ENCODE measurements at places on chromosomes 3 and 15. TPM values are rescaled to one million over a fixed set of nuclear protein-coding genes. Genes with fewer than 3 reads are reported as not detected.

PCOLCE2 gene
- total RNA-seq = 11.5 TPM

TMEM207 gene
- not detected for total RNA-seq

- DNase-seq = no peak
These were observed 72.0 kb upstream of the TTBK2 start for GRCh38 chr15:42992626-42993025.

DNA sequence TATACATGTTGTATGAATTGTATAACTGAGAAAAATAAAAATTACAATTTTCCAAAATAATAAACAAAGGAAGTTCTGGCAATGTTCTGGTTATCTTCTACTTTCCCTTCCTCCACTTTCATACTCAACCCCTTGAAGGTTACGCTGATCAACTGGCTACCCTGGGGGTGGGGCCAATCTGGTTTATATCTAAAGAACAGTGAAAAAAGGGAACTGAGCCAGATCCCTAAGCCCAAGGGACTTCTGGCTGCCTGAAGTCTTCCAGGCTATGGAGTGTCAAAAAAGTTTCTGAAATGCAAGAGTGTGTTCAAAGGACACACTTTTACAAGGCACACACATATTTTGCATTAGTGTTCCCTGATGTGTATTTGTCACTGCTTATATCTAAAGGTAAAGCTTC is 591.9 kb downstream of the ROBO1 start:
- DNase-seq = no peak

DNA sequence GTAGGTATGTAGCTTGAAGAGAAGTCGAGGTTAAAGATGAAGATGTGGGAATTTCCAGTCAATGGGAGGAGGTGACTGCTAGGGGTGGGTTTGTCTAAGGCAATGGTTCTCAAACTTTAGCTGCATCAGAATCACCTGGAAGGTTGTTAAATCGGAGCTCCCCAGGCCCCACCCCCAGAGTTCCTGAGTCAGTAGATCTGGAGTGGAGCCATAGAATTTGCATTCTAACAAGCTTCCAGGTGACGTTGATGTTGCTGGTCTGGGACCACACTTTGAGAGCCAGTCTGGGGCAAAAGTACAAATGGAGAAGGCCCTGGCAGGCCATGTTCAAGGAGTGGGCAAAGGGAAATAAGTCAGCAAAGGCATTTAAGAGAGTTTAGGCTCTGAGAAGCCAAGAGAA is 69.1 kb downstream of the CMTM8 start:
- DNase-seq = no peak

DNA sequence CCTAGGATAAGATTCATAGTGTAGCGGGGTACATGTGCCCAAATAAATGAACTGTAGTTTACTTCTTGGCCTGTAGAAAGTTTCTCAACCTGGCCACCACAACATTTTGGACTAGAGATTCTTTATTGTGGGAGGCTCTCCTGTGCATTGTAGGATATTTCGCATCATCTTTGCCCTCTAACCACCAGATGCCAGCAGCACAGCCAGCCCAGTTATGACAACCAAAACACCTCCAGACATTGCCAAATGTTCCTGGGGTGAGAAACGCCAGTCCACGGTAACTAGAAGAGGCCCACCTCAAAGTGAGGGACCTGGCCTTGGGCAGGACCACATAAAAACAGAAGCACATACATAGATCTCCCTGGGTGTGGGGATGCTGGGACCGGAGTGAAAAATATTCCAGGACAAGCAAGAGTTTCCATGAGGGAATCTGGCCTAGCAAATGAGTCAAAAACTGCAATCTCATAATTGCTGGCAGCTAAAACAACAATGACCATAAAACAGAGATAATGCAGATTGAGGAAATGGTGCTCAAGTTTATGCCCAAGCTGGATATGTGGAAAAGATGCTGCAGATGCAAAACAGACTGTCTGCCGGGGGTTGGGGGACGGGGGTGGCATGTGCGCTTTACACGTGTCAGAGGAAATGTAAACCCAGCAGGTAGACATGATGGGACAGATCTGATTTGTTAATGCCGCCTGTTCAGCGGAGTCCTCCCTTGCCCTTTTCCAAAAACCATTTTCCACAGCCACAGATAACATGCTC is 39.7 kb downstream of the ARHGEF3 start:
- no peak for DNase-seq

DNA sequence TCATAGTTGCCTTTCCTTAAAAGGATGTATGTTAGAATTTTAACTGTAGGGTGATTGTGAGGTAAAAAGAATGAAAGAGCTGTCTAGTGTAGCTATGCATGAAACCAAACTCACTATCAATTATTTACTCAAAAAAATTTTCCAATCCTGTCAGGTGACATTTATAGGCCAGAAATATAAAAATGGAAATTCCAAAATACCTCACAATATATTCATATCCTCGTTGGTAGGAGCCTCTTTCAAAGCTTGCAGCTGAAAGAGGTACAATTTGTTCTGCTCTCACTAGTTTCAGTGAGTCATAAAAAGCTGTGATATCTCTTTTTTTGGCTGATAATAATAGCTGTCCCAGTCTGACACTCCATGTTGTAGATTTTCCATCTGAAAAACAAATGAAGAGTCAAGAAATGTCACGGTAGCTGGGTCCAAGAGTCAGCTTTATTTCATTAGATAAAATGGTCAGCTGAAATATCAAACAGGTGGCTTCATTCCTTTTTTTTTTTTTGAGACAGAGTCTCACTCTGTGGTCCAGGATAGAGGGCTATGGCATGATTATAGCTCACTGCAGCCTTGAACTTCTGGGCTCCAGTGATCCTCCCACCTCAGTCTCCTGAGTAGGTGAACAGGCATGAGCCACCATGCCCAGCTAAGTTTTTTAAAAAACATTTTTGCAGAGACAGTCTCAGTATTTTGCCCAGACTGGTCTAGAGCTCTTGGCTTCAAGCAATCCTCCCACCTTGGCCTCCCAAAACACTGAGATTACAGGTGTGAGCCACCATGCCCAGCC is 50.8 kb upstream of the XRN1 start:
- no peak for DNase-seq

DNA sequence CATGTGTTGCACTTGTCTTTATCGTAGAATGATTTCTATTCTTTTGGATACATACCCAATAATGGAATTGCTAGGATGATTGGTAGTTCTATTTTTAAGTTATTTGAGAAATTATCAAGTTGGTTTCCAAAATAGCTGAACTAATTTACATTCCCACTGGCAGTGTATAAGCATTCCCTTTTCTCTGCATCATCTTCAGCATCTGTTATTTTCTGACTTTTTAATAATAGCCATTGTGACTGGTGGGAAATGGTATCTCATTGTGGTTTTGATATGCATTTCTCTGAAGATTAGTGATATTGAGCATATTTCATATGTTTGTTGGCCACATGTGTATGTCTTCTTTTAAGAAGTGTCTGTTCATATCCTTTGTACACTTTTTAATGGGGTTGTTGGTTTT is 81.7 kb upstream of the NUDT16 start:
- no peak for DNase-seq

DNA sequence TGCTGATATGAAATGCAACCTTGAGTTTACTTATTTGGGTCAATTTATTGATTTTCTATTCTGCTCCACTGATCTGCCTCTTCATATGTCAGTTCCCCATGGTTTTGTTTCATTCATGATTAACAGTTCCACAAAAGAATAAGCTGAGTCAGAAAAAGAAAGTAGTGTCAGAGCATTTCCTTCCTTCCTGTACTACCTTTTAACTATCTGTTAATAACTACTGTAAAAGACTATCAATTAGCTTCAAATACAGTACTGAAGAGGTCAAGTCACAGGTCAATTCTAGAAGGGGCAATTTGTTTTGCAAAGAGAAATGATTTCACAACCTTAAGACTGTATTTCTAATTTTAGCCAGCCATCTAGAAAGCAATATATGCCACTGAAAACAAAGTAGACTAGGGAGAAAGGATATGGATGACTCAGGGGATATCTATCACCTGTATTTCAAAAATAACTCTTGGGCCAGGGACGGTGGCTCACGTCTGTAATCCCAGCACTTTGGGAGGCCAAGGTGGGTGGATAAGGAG is 129.5 kb downstream of the TFDP2 start:
- DNase-seq = no peak

All from spinal cord (tissue), 10 donors.